ENCODE measurements at places on chromosomes 12 and 14.

GRCh38 chr12:29710104-29710503 lies 73.6 kb downstream of the TMTC1 start:
- no peak for DNase-seq

GRCh38 chr12:82651489-82651888 lies 35.2 kb upstream of the TMTC2 start:
- DNase-seq = no peak

DNA sequence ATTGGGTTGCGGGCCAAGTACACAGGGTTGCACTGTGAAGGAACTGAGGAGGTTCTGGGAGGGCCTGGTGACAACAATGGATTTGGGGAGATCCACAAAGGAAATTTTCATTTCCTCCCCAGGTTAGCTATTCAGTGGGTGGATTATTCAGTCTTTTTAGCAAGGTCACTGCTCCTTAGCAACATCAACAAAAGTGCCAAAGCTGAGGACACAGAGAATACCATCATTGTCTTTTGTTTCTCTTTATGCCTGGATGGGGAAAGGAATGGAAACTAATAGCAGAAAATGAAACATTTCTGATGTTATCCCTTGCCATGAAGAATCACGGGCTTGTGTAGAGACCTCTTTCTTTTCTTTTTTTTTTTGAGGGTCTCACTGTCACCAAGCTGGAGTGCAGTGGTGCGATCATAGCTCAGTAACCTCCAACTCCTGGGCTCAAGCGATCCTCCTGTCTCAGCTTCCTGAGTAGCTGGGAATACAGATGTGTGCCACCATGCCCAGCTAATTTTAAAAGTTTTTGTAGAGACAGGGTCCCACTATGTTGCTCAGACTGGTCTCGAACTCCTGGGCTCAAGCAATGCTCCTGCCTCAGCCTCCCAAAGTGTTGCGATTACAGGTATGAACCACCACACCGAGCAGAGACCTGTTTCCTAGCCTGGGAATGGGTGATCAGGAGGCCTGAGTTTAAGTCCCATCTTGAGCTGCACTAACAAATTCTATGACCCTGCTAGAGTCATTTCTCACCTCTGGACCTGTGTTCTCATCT lies 6.5 kb downstream of the PPP1R3E start:
- DNase-seq = no peak

- DNase-seq = peak; percentile 65
Observed at GRCh38 chr12:112198120-112198733, 72.9 kb downstream of the TRAFD1 start.

DNA sequence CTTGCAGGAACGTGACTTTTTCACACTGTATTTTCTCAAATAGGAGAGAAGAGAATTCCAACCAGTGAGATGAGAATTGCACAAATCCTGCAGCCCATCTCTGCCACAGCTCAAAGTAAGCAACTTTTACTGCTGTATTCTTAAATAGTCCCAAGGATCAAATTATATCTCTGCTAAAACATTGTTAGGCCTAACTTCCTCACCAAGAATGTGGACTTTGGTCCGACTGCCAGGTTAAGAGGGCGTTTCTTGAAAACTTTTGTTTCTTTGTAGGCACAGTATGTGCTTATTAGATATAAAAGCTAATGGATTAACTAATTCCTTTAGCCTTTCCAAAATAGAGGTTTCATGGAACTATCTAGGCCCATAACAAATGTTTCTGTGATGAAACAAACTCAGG lies 61.4 kb upstream of the IFNG-AS1 start:
- no peak for DNase-seq

DNA sequence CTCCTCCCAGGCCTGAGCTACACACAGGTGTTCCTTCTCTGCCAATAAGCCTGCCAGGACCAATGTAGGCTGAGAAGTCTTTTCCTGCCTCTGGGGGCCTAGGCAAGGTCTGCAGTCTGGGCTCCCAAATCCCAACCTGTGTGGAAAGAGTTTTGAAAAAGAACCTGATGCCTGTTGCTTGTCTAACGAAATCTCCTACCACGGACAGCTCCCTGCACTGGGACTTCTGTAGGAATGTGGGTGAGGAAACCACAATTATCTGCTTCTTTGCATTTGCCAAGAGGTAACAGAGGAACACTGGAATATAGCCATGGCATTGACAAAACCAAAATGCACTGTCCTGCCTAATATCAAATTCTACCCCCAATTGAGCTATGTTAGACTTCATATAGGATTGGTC lies 877.0 kb upstream of the TMEM132C start:
- DNase-seq = no peak

GRCh38 chr12:94670898-94671297 lies 20.5 kb upstream of the TMCC3 start:
- DNase-seq = no peak

GRCh38 chr12:46460682-46461210 lies 88.2 kb upstream of the SLC38A2 start:
- DNase-seq = no peak

DNA sequence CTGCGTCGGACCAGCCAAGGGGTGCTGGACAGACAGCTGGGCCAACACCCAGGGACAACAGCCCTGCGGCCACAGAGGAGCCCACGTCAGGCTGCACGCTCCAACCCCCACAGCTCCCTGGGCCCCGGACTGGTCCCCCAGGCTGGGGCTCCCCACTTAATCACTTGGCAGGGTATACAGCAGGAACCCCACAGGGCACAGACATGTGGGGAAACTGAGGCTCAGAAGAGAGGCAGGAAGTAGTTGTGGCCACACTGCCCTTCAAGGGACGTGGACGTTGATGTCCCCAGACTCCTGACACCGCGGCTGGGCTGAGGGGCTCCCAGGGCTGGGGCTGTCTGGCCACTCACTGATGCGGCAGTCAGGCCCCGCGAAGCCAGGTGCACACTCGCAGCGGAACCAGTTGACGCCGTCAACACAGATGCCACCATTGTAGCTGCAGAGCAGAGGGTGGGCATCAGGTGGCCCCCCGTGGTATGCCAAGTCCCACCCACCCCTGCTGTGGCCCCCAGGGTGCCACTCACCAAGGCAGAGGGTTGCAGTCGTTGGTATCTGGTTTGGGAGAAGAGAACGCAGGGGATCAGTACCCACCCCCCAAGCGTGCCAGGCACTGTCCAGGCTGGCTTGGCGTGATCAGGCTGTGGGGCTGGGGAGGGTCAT lies 21.5 kb downstream of the JAG2 start:
- no peak for DNase-seq

DNA sequence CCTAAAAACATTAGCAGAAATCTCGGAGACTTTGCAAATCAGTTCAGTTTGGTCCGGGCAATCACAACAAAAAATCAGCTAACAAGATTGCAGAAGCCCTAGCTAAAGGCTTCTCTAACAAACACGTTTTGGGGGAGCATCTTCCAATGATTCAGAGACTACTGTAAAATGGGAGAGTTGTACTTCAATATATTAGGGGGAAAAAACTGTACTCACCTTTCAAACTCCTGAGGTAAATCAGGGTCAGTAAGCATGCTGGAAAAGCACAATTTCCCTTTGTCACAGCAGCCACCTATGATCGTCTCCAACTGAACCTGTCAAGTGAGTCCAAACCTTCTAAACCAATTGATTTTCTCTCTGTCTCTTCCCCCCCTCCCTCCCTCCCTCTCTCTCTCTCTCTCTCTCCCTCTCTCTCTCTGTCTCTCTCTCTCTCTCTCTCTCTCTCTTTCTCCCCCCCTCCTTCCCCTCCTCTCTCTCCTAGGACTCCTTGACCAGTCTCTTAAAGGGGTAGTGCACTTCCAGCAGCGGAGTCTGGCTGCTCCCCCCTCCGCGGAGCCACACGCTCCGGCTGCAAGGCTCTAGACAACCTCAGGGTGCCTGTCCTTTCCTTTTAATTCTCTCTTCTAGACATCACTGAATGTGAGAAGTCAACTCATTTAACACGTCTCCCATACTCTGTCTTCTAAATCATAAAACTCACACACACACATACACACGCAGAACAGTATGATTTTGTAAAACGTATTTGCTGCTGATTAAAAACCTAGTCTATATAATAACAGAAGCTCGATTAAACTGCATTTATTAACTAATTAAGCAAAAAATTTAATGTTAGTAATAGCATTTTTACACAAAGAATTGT lies at the start of gene SOX5:
Gene SOX5 (minus strand): TSS at position 323 of the 862 bp plus-strand sequence. CDS start 69 bp downstream, at position 254.
- DNase-seq = no peak

- no peak for DNase-seq
Observed at GRCh38 chr12:78101946-78102635, 271.4 kb downstream of the NAV3 start.

GRCh38 chr14:25041898-25042297 lies 8.0 kb downstream of the STXBP6 start:
- no peak for DNase-seq

All from HL-60 (cell line).